ENCODE measurements at places on chromosomes 5 and 9.

DNA sequence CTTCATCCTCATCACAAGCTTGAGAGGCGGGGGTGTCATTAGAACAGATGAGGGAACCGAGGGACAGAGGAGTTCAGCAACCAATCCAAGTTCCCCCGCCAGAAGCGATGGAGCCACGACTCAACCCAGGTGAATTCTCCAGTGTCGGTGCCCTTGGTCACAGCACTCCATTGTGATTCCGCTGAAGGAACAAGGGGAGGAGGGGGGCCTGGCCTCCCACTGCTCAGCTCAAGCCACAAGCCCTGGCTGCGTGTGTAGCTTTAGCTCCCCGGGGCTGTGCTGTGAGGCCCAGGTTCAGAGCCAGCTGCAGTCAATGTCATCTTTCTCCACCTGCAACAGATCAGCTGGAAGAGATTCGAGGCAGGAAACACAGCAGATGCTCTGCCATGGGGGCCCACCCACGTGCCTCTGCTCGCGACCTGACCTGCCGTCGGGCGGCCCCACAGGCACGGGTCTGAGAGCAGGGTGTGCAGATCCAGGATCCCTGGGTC is 72.6 kb downstream of the GTF3C4 start:
- no peak for DNase-seq

DNA sequence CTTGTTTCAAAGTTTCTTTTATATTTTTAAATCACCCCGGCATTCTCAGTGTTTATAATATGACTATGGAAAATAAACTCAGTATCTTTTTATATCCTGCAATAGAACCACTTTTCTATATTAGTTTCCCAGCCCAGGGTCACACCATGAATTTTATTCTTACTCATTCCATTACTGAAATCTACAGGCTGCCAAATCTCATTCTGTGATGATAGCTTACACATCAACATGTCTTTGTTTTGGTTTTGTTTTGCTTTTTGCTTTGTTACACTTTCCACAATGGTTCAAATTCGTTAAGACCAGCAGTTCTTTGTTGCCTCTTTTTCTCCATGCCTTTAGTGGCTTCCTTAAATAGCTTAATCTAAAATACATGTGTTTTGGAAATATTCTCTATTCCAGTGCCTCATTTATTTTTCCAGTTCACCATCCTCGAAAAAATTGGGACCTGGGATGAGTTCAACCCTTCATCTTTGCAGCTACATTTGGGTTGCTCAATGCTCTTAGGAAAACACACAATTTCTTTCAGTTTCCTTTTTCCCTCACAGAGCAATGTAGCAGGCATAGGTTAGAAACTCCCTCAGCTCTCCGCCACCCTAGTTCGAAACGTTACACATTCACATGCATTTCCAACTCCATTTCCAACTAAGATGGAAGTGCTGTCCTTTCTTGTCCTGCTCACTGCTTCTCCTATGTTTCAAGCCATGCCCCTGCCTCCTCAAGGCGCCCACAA is 1146.3 kb downstream of the MAT2B start:
- DNase-seq = peak; percentile 72

DNA sequence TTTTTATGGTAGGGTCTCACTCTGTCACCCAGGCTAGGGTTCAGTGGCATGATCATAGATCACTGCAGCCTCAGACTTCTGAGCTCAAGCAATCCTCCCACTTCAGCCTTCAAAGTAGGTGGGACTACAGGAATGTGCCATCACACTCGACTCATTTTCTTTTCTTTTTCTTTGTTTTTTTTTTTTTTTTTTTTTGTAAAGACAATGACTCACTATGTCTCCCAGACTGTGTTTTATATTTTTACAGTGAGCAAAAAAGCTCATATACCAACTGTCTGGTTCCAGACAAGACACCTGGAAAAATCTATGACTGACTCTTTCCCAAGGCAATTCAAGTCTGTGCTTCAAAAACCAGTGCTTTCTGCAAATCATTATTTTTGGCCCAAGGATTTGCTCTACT is 10.8 kb upstream of the FOXD1 start:
- no peak for DNase-seq

DNA sequence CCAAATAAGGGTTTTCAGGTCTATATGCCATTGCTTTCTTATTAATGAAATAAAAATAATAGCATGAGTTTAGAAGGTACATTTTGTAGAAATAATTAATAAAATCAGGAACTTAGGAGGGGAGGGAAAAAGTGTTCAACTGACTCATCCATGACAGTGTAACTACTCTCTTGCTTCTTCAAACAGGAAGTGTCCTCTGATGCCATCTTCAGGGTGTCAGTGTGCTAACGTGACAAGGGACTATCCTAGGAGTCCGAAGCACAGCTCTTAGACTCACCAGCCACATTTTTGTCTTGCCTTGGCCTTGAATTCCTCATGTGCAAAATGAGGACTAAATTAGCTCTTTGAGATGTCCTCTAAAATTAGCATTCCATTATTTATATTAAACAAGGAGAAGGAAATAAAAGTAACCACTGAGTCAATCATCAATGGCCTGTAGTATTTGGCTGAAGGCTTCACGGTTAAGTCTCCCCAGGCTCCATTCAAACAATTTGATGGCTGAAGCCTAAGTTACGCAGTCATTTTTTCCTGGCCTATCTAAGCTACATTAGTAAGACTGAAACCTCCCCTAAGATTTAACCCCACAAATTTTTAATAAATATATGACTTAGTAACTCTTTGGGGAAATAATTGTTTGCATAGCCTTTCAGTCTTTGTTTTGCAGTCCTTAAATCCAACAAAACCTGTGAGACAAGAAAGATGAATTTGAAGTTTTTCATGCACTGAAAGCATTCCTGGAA is 151.1 kb downstream of the ARL15 start:
- DNase-seq = peak; percentile 85

DNA sequence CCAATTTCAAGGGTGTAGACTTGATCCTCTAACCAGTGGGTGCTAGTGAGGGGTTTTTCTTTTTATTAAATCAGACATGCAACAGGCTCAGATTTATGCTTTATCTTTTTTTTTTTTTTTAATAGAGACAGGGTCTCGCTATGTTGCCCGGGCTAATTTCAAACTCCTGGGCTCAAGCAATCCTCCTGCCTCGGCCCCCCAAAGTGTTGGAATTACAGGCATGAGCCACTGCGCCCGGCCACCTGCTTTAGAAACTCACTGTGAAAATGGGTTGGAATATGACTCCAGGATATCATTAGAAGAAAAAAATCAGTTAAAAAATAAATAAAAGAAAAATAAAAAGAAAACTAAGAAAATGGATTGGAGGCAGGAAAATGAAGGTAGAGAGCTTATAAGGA is 50.7 kb downstream of the STOM start:
- DNase-seq = no peak

DNA sequence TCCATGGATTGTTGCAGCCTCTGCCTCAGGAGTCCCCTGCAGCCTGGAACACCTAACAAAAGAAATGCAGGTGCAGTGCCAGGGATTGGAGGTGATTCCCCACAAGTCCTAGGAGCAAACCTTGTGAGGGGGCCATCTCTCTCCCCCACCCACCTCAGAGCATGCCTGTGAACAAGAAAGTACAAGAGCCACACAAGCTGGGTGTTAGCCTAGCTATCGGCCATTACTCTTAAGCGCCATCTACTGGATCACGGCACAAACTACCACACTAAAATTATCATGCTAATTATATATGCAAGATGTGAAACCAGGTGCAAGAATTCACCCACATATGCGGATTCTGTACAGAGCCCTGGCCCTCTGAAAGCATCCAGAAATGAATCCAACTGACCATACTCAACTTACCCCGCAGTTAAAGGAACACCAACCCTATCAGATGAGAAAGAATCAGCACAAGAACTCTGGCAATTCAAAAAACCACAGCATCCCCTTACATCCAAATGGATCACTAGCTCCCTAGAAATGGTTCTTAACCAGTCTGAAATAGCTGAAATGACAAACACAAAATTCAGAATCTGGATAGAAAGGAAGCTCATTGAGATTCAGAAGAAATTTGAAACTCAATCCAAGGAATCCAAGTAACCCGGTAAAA is 16.5 kb upstream of the PRSS3 start:
- peak; percentile 62 for DNase-seq

- DNase-seq = no peak
These were observed 99.9 kb downstream of the ENC1 start for GRCh38 chr5:74540622-74541021.

- peak; percentile 92 for DNase-seq
These were observed 14.9 kb upstream of the C5orf63 start for GRCh38 chr5:127088251-127088650.

DNA sequence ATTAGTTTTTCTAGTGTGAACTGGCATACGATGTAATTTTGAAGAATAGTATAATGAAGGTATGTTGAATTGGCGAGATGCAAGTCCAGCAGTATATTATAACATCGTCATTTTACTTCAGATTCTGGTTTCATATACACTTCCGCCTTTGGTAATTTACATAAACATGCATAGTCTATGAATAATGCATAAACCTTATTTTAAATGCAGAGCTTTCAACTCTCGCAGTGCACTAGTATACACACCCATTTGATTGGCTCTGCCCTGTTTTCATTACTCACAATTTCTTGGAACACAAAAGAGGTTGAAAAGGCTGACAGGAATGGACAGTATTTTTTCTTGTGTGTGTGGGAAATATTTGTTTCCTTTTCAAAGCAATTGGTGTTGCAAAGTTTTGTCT is 128.9 kb upstream of the CCNH start:
- no peak for DNase-seq

GRCh38 chr5:137531266-137531665 is 32.1 kb upstream of the SPOCK1 start:
- DNase-seq = no peak

GRCh38 chr5:3251784-3252183 is 343.8 kb upstream of the IRX1 start:
- no peak for DNase-seq

- no peak for DNase-seq
These were observed 39.3 kb downstream of the CLINT1 start for GRCh38 chr5:157819502-157820115.

GRCh38 chr5:148861088-148861487 is 34.7 kb downstream of the ADRB2 start:
- DNase-seq = no peak

GRCh38 chr5:99068944-99069650 is 140.3 kb upstream of the CHD1 start:
- no peak for DNase-seq

DNA sequence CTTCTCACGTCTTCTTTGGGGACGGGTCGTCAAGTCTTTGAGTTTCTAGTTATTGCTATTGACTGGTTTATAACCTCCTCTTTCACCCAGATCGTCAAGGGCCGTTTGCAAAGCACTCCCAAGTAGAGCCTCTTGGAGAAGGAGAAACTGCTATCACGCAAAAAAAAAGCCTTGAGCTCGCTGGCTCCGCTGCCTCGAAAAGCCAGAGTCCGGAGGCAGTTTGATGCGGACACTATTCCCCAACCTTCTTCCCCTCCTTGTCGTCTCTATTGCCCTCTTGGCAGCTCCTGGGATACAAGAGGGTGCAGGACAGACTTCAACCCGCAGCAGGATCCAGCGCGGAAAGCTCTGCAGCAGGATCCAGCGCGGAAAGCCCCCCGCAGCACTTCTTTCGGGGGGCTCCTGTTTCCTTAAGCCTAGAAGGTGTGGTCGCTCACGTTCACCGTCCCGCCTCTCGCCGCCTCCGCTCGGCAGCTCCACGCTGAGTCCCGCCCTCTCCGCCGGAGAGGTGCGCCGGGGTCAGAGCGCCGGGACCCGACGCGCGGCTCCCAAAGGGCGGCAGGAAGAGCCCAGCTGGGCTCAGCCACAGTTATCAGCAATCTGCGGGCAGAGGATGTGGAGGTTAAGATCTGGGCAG is at the start of gene PCDHAC1:
Gene PCDHAC1, plus strand, starts transcription at position 494 of the 637 bp plus-strand sequence. CDS start 594 bp downstream, outside the sequence.
- no peak for DNase-seq

GRCh38 chr9:128082151-128082550 is 14.1 kb downstream of the SLC25A25 start:
- peak; percentile 51 for DNase-seq

GRCh38 chr5:32020271-32020670 is 153.8 kb downstream of the GOLPH3 start:
- DNase-seq = peak; percentile 88

GRCh38 chr5:33846851-33847250 is 44.9 kb downstream of the ADAMTS12 start:
- DNase-seq = no peak

DNA sequence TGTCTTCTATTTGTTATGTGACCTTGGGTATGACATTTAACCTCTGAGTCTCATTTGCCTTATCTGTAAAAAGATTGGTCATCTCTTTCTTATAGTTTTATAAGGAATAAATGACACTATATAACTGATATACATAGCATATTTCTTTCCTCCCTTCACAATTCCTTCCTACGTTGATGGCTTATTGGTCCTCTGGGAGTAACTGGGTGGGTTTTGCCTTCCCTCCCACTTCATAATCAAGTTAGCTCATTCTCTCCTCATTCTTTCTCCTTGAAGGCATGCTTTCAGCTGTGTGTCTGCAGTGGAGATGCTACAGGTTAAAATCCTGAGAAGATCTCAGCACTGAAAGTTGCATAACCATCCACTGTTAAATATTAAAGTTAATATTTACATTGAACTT is 382.4 kb downstream of the TMEM38B start:
- no peak for DNase-seq

GRCh38 chr9:1969898-1970297 is 45.2 kb upstream of the SMARCA2 start:
- DNase-seq = no peak

- DNase-seq = no peak
These were observed 183.6 kb downstream of the CFAP90 start for GRCh38 chr5:7667216-7667767.

DNA sequence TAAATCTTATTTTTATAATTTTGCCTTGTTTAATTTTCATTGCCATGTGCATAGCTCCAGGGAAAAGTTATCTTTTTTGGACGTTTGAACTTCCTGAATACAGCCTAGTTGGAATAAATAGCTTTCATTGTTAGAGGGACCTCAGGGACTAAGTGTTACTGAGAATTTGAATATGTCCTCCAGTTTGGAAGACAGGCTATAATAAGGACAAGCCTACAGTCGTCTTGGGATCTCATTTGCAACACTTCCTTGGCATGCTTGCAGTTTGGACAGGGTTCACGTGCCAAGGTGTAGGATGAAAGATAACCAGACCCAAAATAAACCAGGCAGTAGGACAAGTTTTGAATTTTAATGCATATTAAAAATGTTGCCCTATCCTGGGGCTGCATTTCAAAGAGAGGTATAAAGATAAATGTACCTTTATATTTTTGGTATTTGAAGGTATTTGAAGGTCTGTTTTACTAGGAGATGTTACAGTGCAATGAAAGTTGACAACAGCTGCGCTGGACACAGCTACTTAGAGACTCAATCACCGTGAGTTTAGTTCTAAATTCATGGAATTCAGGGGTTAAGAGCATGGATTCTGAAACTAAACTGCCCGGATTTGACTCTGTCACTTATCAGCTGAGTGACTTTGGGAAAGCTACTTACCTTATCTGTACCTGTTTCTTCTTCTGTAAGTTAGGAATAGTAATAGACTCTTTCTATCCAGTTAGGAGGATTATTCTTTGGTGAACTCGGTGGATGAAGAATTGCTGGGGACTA is 134.1 kb downstream of the ACTBL2 start:
- no peak for DNase-seq

All from inflammatory macrophage treated with lipopolysaccharide for 4 hours (primary cell).